Activated T-helper 17 cell treated with anti-CD3 and anti-CD28 coated beads, Interleukin-2, amount 50 U/mL, for 72 hours (primary cell): ENCODE measurements at places on chromosomes 1 and 21. TPM values are rescaled to one million over a fixed set of nuclear protein-coding genes. Genes with fewer than 3 reads are reported as not detected.

DNA sequence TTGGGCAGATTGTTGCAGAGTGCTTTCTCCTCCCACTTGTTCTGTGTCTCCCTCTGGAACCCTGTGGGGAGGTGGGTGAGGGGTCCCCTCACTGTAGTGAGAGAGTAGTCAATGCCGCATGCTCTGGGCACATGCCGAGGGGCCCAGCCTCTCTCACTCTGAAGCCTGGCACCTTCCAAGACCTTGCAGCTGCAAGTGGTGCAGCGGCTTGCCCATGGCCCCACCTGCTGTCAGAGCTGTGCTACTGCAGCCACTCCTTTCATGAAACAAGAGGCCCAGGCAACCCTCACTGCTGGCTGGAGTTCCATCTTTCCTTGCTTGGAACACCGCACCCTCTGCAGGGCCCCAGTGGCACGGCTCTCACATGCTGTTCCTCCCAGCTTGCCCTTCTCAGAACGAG lies 58.4 kb upstream of the COL6A1 start:
- no peaks in the 10 kb centered on the region for H3K27me3 ChIP-seq
- H3K4me3 ChIP-seq, result no peak overlapping the region
- H3K36me3 ChIP-seq, result no peaks in the 10 kb centered on the region
- peak; percentile 64 for ATAC-seq
- H3K27ac ChIP-seq, result no peak overlapping the region

DNA sequence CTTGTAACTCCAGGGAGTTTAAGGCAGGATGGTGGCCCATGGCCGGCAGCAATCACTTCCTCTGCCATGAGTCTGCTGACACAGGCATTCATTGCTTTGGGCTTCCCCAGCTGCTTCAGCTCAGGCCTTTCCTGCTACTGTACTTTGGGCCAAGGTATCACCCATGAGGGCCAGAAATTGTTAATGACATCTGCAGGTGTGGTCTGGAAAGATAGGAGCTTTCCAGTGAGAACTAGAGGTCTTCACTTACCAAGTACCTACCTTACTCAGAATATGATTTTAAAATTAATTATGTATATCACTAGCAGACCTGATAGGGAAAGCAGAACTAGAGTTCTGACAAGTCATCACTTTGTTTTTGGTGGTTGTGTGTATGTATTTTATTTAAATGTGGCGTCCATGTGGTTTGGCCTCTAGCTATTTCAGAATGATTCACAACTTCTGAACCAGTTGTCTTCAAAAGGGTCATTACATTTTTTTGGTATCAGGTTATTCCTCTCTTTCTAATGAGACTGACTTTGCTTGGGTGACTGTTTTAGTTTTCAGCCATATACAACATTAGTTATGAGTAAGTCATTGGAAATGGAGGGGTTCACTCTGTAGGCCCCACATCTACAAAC lies 2.7 kb downstream of the RGL1 start:
- H3K4me3 ChIP-seq, result peak overlapping the region; percentile 12
- peaks cover 23% of the 10 kb centered on the region for H3K27me3 ChIP-seq
- no peaks in the 10 kb centered on the region for H3K36me3 ChIP-seq
- ATAC-seq, result peak; percentile 44
- H3K4me1 ChIP-seq, result no peaks in the 10 kb centered on the region
- H3K27ac ChIP-seq, result no peak overlapping the region

DNA sequence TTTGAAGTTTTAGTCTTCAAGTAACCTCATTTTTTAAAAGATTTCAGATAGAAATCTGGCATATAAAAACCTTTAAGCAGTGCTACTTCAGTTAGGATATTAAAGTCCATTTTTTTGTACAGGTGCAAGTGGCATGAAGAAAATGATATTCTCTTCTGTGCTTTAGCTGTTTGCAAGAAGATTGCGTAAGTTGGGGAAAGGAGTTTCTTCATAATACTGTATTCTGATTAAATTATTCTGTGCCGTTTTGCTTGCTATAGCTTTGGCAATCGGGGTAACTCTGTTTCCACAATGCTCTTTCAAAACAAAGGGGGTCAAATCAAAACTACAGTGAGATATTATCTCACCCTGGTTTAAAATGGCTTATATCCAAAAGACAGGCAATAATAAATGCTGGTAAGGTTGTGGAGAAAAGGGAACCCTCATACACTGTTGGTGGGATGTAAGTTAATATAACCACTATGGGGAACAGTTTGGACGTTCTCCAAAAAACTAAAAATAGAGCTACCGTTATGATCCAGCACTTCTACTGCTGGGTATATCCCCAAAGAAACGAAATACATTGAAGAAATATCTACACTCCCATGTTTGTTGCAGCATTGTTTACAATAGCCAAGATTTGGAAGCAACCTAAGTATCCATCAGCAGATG lies 27.1 kb downstream of the MAEL start:
- H3K4me1 ChIP-seq, result no peaks in the 10 kb centered on the region
- no peak overlapping the region for H3K27ac ChIP-seq
- H3K27me3 ChIP-seq, result peaks cover 29% of the 10 kb centered on the region

Gene SPRR5
- total RNA-seq, result not detected

DNA sequence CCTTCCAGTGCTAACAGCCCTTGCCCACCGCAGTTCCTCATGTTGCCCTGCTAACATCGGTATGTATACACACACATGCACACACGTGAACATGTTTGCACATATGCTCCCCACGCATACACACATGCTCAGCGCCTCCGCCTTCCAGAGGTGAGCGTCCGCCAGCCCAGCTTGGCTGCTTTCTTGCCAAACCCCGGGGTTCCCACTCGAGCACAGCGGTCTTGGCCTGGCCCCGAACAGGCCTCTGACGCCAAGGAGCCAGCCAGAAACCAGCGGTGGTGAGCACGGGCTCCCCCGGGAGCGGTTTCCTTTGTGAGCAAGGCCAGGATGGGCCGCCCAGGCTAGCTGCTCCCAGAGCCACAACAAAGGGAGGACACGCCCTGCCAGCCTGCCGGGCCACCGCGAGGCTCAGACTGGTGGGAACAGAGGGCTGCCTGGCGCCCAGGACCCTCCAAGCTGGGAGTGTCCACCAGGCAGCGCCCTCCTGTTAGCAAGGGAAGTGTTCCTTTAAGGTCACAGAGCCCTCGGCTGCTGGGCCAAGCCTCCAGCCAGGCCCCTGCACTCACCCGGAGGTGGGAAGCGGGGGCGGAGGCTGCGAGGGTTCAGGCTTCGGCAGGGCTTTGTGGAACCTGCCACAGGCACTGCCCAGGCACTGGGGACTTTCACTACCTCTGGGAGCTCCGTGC lies 65.4 kb downstream of the ALPL start:
- no peak overlapping the region for H3K27ac ChIP-seq
- H3K4me3 ChIP-seq, result no peak overlapping the region
- no peaks in the 10 kb centered on the region for H3K4me1 ChIP-seq
- H3K27me3 ChIP-seq, result peaks cover 22% of the 10 kb centered on the region
- ATAC-seq, result no peak
- H3K36me3 ChIP-seq, result no peaks in the 10 kb centered on the region

DNA sequence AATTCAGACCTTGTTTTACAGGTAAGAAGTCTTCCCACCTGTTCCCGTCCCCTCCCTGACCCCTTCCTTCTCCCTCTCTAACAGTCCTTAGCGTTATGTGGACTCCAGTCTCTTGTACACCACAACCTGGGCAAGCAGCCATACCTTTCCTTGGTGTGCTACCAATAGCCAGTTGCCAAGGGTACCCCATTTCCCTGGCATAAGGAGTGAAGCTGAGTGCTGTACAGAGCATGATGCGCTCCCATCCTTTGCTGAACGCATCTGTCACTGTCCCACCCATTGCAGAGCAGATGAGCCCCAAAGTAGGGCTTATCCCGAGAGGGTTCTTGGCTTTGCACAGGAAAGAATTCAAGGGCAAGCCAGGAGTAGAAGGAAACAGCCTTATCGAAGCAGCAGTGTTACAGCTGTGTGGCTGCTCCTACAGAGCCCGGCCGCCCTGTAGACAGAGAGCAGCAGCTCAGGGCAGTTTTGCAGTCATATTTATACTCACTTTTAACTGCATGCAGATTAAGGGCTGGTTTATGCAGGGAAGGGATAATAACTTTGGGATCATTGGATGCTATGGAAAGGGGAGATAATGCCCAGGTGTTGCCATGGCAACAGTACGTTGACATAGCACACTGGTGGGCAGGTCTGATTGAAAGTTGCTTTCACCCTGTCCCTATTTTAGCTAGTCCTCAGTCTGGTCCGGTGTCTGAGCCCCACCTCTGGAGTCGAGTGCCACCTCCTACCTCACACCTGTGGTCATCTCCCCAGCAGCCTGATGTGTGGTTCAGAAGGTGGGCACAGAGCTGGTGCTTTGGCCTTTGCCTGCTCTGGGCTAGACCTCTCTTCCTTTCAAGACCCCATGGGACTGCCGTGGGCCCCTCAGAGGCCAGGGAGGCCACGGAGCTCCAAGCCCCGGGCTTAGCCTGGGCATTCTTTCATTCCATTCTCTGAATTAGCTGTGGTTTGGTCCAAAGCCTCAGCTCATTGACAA lies 5.1 kb downstream of the FHAD1 start:
- H3K4me1 ChIP-seq, result peaks cover 31% of the 10 kb centered on the region
- peak overlapping the region; percentile 25 for H3K27ac ChIP-seq
- peaks cover 6% of the 10 kb centered on the region for H3K36me3 ChIP-seq
- peak overlapping the region; percentile 23 for H3K4me3 ChIP-seq

GRCh38 chr1:7483634-7484383 lies 287.3 kb upstream of the VAMP3 start:
- H3K4me1 ChIP-seq, result no peaks in the 10 kb centered on the region
- H3K36me3 ChIP-seq, result no peaks in the 10 kb centered on the region
- ATAC-seq, result no peak
- peaks cover 5% of the 10 kb centered on the region for H3K27me3 ChIP-seq

- ATAC-seq, result no peak
- H3K27me3 ChIP-seq, result no peaks in the 10 kb centered on the region
- H3K27ac ChIP-seq, result no peak overlapping the region
- H3K4me1 ChIP-seq, result no peaks in the 10 kb centered on the region
- no peak overlapping the region for H3K4me3 ChIP-seq
These were observed 252.3 kb downstream of the BRINP2 start for GRCh38 chr1:177423090-177423489.

Gene SEMA4A
- 17.6 TPM for total RNA-seq

GRCh38 chr1:8822373-8823294 lies 5.2 kb upstream of the RERE start:
- no peaks in the 10 kb centered on the region for H3K27me3 ChIP-seq
- no peaks in the 10 kb centered on the region for H3K4me1 ChIP-seq
- H3K36me3 ChIP-seq, result no peaks in the 10 kb centered on the region
- H3K4me3 ChIP-seq, result no peak overlapping the region
- ATAC-seq, result no peak

Gene KPRP
- total RNA-seq, result not detected

GRCh38 chr1:227065311-227065710 lies 125.2 kb downstream of the COQ8A start:
- no peaks in the 10 kb centered on the region for H3K4me1 ChIP-seq
- peaks cover 20% of the 10 kb centered on the region for H3K27me3 ChIP-seq
- H3K27ac ChIP-seq, result no peak overlapping the region
- H3K4me3 ChIP-seq, result no peak overlapping the region
- no peak for ATAC-seq

DNA sequence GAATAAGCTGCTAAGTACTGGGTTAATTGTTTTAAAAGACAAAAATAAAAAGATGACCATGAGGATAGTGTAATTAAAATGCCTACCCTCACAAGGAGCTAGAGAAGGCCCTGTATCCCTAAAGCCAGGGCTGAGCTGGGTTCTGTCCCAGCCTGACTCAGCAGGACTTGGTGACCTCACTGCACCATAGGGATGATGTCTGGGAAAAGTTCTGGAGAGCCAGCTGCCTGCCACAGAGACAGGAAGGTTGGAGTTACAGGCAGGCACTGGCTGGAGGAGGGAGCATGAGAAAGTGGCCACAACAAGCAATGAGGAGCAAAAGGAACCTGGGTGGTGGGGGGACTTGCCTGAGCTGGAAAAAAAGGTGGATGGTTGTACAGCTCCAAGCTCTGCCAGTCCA lies 5.7 kb upstream of the TNR start:
- H3K36me3 ChIP-seq, result no peaks in the 10 kb centered on the region
- H3K27ac ChIP-seq, result no peak overlapping the region
- H3K4me3 ChIP-seq, result no peak overlapping the region

DNA sequence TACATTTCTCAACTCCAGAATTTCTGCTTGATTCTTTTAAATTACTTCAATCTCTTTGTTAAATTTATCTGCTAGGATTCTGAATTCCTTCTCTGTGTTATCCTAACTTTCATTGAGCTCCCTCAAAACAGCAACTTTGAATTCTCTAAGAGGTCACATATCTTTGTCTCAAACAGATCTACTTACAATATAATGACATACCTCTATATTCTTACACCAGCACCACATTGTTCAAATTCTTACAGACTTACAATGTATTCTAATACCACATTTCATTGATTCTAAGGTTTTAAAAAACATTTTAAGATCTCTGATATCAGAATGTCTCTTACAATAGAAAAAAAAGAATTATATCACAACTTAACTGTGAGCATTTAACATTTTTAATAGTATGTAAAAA lies 77.4 kb downstream of the DIRAS3 start:
- no peaks in the 10 kb centered on the region for H3K36me3 ChIP-seq
- H3K4me1 ChIP-seq, result no peaks in the 10 kb centered on the region
- H3K27ac ChIP-seq, result no peak overlapping the region
- no peak overlapping the region for H3K4me3 ChIP-seq
- peaks cover 3% of the 10 kb centered on the region for H3K27me3 ChIP-seq

DNA sequence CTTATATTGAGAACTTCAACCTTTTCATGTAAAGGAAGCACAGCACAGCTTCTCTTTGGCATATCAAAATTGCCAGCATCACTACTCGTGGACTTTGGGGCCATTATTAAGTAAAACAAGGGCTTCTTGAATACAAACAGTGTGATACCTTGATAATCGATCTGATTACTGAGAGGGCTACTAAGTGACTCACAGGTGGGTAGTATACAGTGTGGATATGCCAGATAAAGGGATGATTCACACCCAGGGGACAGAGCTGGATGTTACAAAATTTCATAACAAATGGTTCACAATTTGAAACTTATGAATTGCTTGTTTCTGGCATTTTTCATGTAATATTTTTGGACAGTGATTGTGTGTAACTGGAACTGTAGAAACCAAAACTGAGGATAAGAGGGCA lies 15.4 kb downstream of the HDAC1 start:
- peak overlapping the region; percentile 44 for H3K4me3 ChIP-seq
- peak overlapping the region; percentile 26 for H3K27ac ChIP-seq
- H3K36me3 ChIP-seq, result peaks cover 79% of the 10 kb centered on the region
- peaks cover 35% of the 10 kb centered on the region for H3K4me1 ChIP-seq
- H3K27me3 ChIP-seq, result no peaks in the 10 kb centered on the region

- no peaks in the 10 kb centered on the region for H3K36me3 ChIP-seq
- no peaks in the 10 kb centered on the region for H3K27me3 ChIP-seq
- H3K4me1 ChIP-seq, result peaks cover 10% of the 10 kb centered on the region
- H3K27ac ChIP-seq, result no peak overlapping the region
- ATAC-seq, result no peak
- no peak overlapping the region for H3K4me3 ChIP-seq
These were observed 22.7 kb upstream of the HIVEP3 start for GRCh38 chr1:41941381-41941780.

DNA sequence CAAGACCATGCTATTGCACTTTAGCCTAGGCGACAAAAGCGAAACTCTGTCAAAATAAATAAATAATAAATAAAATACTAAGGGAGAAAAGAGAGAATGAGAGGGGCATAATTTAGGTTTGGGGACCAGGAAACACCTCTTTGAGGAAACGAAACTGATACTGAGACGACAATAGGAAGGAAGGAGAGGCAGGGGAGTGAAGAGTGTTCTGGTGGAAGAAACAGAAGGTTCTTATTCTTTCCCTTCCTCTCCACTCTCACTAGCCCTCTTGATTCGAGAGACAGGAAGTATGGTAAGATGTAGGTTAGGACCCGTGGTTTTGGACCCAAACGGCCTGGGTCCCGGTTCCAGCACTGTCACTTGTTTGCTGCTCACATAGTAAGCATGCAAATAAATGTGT lies 1.6 kb upstream of the NKAIN1 start:
- H3K36me3 ChIP-seq, result peaks cover 6% of the 10 kb centered on the region
- H3K4me3 ChIP-seq, result no peak overlapping the region
- no peak overlapping the region for H3K27ac ChIP-seq
- ATAC-seq, result no peak
- peaks cover 9% of the 10 kb centered on the region for H3K4me1 ChIP-seq

Gene OVAAL
- total RNA-seq, result not detected

Gene TEKT2
- 0.64 TPM for total RNA-seq

Gene AMY1A
- not detected for total RNA-seq

Gene EPHX1
- total RNA-seq, result 1.7 TPM
